ENCODE measurements at places on chromosomes 1 and 21.

DNA sequence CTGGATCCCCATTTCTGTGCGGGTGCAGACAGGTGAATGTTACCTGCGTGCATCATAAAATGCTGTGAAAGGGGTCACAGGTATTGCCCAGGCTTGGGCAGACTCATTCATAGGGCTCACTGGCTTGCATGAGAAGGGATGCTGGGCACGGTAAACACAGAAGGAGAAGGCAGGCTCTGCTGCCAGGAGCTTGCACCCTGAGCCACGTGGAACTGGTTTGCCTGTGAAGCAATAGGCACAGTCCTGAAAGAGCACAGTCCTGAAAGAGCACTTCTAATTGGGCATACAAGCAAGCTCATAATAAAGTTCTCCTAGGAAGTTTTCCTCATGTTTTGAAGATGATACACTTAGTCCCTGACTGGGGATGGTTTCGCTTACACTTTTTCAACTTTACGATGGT is 40.9 kb downstream of the GALNT2 start:
- DNase-seq, result no peak

- DNase-seq, result no peak
Measured at GRCh38 chr21:35243171-35243570, 194.1 kb upstream of the RUNX1 start.

GRCh38 chr1:201014816-201015200 is 8.7 kb downstream of the KIF21B start:
- DNase-seq, result no peak

GRCh38 chr1:98045211-98045766 is 124.5 kb upstream of the DPYD start:
- DNase-seq, result no peak

GRCh38 chr1:37574834-37575480 is 18.2 kb downstream of the DNALI1 start:
- no peak for DNase-seq

All from activated CD4-positive, CD25-positive, alpha-beta regulatory T cell (primary cell).